ENCODE measurements at places on chromosomes 11 and 22. TPM values are rescaled to one million over a fixed set of nuclear protein-coding genes. Genes with fewer than 3 reads are reported as not detected.
A peak's percentile ranks its signal among the peaks of the same experiment; 100 is the strongest.

DNA sequence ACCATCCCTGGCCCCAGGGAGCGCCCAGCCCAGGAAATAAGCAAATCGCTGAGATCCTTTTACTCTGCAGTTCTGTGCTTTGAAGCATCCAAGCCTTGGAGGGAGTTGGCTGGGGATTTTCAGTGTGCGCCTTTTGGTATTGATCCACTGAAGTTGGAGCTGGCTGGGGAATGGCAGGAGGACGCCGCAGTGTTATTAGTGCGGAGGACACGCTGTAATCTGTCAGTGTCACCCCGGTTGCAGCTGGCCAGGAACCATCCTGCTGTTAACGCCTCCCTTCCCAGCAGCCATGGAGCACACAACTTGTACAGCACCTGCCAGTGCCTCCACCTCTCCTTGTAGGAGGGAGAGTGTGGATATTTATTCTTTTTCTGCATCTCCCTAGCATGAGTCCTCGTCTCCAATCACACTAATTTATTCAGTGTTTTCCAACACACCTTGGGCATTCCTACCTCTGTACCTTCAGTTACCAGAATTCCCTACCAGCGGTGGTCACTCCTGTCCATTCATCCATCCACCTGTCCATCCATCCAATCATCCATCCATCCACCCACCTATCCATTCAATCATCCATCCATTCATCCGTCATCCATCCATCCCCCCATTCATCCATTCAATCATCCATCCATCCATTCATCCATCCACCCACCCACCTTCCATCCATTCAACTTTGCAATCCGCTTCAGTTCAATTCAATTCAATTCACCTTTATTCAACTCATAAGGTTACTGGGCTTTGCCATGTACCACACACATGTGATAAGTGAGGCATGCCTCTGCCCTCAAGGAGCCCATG is 21.9 kb upstream of the EIF3D start:
- no peak for DNase-seq

GRCh38 chr11:30984827-30985226 is 384.7 kb downstream of the DCDC1 start:
- DNase-seq: no peak

- no peak for DNase-seq
These were observed 126.2 kb upstream of the SEZ6L start for GRCh38 chr22:26043031-26043430.

- no peak for DNase-seq
These were observed 67.9 kb downstream of the ENTHD1 start for GRCh38 chr22:39825661-39826102.

DNA sequence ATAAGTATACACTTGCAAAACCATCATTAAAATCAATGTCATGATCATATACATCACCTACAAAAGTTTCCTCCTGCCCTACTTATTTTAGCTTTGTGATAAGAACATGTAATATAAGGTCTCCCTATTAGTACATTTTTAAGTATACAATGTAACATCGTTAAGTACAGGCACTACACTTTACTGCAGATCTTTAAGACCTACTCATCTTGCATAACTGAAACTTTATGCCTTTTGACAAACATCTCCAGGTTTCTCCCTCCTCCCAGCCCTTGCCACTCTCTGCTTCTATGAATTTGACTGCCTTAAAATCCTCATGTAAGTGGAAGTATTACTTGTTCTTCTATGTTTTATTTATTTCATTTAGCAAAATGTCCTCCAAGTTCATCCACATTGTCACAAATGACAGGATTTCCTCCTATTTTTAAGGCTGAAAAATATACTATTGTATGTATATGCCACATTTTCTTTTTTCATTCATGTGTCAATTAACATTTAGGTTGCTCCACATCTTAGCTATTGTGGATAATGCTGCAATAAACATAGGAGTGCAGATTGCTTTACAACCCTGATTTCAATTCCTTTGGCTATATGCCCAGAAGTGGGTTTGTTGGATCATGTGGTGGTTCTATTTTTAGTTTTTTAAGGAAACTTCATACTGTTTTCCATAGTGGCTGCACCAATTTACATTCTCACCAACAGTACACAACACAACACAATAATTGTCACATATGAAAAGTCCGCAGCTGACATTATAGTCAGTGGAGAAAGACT is 471.1 kb upstream of the ANO3 start:
- DNase-seq: no peak

DNA sequence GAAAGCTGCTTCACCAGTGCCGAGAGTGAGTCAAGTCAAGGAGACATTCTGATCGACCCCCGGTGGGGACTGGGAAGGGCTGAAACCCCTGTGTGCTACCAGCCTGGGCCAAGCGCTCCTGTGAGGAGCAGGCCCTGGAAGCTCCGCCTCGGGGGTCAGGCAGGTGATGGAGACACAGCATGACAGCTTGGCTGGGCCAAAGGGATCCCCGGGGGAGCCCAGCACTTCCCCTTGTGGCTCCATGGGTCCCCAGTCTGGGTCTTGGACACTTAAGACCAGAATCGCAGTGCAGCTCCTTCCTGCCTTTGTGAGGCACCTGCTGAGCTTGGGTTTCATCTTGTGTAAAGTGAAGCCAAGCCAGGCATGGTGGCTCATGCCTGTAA is 89.2 kb downstream of the MORC2 start:
- DNase-seq: no peak

GRCh38 chr11:132519241-132519815 is 1013.0 kb downstream of the OPCML start:
- no peak for DNase-seq

- DNase-seq: no peak
These were observed 26.4 kb downstream of the VPS37C start for GRCh38 chr11:61134801-61135257.

- DNase-seq: no peak
These were observed 4.1 kb upstream of the ANKRD13D start for GRCh38 chr11:67284811-67285540.

DNA sequence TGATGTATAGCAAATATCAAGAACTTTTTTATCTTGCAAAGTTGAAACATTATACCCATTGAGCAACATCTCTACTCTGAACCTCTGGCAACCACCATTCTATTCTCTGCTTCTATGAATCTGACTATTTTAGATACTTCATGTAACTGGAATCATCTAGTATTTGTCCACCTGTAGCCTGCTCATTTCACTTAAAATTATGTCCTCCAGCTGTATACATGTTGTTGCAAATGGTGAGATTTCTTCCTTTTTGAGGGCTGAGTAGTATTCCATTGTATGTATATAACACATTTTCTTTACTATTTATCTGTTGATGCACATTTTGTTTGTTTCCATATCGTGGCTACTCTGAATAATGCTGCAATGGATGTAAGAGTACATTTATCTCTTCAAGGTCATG is 476.3 kb upstream of the LRRC4C start:
- no peak for DNase-seq

DNA sequence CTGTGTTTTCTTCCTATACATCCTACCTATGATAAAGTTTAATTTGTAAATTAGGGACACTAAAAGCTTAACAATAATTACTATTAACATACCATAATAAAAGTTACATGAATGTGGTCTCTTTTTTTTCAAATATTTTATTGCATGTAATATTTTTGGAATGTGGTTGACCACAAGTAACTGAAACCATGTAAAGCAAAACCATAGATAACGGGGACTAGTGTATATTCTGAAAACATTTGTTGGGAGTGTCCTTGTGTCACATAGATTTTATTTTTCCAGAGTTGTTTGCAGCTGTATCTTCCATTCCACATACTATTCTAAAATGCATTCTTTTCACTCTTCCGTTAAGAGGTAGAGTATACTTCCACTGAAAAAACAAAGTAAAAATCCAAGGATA is 200.4 kb downstream of the KIF18A start:
- DNase-seq: no peak

DNA sequence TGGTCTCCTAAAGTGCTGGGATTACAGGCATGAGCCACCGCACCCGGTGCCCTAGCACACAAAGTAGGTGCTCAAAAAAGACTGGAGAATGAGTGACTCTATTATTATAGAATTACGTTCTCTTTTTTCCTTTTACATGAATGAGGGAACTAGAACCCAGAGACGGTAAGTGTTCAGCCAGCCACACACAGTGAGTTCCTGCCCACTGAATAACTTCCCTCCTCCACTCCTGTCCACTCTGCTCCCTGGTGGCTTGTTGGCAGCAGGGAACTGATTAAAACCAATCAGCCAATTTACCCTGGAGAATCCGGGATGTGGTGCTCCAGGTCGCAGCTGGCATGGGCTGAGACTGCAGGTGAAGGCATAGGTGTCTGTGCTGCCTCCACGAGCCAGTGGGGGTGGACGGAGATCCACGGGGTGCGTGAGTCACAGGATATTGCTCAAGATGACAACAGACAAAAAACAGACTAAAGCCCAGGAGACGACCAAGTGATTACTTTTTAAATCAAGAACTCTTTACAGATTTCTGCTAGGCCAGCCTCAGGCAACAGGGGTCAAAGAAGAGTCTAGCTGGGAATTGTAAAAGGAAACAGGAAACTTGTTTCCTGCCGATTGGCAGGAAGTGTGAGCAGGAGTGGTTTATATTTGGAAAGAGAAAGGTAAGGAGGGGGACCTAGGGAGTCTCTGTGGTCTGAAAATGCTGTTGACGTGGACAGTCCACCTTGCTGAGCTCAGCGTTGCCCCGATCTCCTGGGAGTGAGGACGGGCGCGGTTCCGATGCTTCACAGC is 95.2 kb upstream of the TP53I11 start:
- peak; percentile 87 for DNase-seq

Gene DRD4
- 0.81 TPM for total RNA-seq

Gene OOSP4A
- total RNA-seq: not detected

Gene UBASH3B
- 4.2 TPM for total RNA-seq

Gene TRIM49
- total RNA-seq: not detected

Gene MPZL2
- total RNA-seq: 24.2 TPM

Gene TPH1
- total RNA-seq: 0.30 TPM

Gene TEX54
- not detected for total RNA-seq

Gene TCIRG1
- 26.5 TPM for total RNA-seq
